ENCODE measurements at places on chromosomes 3 and 15.

DNA sequence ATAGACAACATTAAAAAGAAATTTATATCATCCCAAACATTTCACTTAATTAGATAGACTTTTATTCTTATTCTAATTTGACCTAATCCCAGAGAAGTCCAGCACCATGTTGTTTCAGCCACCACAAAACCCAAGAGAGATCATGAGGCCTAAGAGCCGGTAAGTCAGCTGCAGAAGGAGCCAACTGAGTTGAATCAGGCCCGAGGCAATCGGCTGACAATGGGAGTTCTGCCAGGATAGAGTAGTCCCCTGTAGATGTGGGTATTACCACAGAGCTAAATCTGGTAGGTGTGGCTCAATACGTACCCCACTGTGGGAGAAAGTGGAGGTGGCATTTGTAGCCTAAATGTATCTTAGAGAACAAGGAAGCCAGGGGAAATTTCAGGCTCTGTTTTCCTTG, 49.7 kb upstream of the UMPS start:
- no peak for DNase-seq

DNA sequence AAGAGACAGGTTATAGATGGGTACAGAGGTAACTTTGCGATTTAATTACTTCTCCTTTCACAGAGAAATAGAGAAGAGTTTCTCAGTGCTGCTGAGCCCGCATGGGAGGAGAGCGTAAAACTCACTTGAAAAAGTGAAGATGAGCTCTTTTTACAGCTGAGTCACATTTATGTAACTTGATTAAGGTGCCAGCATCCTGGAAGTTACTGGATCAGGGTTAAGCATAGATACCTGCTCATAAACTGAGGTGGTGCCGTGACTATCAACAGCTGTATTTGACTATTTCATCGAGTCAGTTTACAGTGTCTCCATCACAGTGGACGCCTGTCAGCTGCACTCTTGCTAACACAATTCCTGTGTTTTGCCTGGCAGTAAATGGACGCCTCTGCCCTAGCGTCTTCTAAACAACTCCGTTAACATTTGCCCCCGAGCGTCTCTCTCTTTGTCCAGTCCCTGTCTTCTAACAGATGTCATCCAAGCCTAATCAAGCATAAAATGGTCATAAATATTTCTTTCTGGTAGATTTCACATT, 414.6 kb downstream of the FOXP1 start:
- peak; percentile 61 for DNase-seq

DNA sequence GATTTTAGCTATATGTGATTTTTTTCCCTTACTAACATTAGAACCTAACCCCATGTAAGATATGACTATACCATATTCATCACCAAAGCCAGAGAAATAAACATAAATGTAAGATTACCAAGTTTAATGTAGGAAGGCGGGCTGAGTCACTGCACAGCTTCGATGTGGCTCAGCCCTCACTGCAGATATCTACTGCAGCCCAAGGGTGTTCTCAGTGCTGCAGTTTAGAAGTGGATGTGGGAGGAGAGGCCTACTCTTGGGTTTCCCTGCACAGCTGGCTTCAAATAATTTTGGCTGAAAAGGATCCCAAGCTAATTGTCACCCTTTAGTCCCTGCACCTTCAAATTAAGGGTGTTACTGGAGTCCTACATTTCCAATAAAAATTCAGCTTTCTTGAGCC, 9.3 kb downstream of the ARPP19 start:
- DNase-seq = no peak

- no peak for DNase-seq
Measured at GRCh38 chr15:83514584-83514983, 67.4 kb downstream of the SH3GL3 start.

- DNase-seq = no peak
Measured at GRCh38 chr15:39243396-39243795, 337.5 kb upstream of the THBS1 start.

DNA sequence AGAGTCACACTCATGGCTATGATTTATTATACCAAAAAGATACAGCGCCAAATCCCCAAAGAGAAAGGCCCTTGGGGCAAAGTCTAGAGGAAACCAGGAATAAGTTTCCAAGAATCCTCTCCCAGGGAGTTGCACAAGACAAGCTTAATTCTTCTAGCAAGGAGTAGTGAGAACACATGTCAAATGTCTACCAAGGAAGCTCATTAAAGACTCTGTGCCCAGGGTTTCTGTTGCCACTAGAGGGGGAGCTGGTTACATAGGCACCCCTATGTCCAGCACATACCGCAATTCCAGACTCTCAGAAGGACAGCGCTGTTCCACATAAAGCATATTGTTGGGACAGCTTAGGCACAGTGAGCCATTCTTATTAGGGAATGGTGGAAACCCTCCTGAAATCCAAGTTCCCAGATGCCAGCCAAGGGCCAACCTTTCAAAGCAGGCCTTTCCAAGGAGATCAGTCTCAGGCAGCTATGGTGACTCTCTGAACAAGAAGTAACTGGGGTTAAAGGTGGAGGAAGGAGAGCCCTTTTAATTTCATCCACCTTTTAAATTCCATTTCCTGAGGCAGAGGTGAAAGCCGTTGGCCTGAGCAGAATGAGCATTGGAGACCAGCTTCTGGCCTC, 194.2 kb downstream of the UACA start:
- DNase-seq = no peak

DNA sequence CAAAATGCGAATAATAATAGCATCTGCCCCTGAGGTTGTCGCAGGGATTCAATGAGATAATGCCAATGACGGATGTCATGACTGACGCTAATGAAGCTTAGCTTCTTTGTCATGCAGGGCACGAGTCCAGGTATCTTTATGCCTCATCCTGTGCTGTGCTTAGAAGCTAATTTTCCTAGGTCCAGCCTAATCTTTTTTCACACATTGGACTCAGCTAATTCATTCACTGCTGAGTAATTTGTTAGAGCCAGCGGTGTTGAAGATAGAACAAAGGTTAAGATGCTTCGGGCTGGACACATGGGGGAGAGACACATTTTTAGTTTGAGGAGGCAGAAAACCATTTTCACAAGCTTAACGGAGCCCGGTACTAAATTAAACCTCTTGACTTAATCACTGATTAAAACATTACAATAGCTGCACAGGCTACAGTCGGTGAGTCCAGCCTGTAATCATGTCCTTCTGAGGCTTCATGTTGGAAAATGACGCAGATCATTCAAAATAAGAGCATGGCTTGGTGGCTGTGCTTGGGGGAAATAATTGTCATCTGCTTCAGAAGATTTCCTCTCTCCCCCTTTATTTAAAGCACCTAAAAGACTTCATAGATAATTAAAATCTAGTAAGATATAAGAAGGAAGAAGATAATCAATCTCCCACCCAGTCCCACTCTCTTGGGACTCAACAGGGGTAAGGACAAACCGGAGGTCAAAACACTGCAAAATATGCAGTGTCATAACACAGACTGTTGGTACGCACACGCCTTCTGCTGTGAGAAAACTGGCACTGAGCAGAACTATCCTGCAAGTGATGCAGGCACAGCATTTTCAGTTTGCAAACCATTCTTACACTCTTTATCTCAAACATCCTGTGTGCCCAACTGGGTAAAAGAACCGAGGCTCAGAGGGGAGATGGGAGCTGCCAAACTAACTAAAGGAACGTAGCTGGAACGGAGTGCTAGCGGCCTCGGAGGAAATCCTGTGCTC, 3.3 kb upstream of the CCDC174 start:
- DNase-seq = no peak

Data from SHP77 (cell line).